ENCODE measurements at places on chromosomes 2 and 18. TPM values are rescaled to one million over a fixed set of nuclear protein-coding genes. Genes with fewer than 3 reads are reported as not detected.

DNA sequence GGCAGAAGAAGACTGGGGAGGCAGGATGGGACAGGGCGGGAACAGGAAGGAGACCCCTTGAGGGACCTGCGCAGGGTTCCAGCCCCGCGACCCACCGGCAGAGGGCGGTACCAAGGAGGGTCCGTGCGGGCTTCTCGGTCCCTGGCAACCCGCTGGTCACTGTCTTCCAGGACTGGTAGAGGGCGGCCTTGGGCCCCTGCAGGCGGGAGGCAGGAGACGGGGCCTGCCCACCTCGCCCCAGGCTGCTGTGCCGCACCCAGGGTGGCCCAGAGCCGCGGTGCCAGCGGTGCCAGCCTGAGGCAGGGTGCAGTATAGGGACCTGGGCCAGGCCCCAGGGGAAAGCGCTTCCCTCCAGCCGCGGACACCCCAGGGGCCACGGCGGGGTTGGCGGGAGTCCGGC is 34.5 kb downstream of the NEURL3 start:
- H3K27ac ChIP-seq = no peak overlapping the region
- H3K27me3 ChIP-seq = peaks cover 12% of the 10 kb centered on the region
- H3K4me3 ChIP-seq = peak overlapping the region; percentile 27
- peak; percentile 78 for DNase-seq

DNA sequence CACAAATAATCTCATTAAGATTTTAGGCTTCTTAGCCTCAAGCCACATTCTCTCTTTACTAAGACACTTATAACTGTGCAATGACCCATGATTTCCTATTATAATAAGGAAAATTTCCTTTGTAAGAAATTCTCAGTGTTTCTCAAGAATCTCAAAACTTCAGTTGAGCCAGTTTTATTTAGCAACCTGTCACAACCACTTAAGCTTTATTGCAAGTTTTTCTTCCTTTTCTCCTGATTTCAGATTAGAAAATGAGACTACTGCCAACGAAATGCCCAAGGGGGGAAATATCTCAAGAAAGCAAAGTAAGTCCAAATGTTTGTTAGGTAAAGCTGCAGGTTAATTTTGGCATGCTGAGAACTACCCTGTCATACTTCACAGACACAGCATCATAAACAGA is 178.5 kb downstream of the THADA start:
- H3K4me3 ChIP-seq = no peak overlapping the region
- no peak overlapping the region for H3K27ac ChIP-seq
- DNase-seq = no peak
- H3K4me1 ChIP-seq = peaks cover 5% of the 10 kb centered on the region

The EPB41L5 gene
- 65.7 TPM for total RNA-seq

The DGKD gene
- total RNA-seq = 10.9 TPM

- H3K27me3 ChIP-seq = no peaks in the 10 kb centered on the region
- H3K4me1 ChIP-seq = no peaks in the 10 kb centered on the region
- no peak overlapping the region for H3K4me3 ChIP-seq
- no peaks in the 10 kb centered on the region for H3K36me3 ChIP-seq
- H3K27ac ChIP-seq = no peak overlapping the region
- no peak for DNase-seq
These were observed 29.6 kb upstream of the RPRD1A start for GRCh38 chr18:36096955-36097354.
